Stimulated activated CD4-positive, alpha-beta T cell treated with anti-CD3 and anti-CD28 coated beads, Interleukin-15, amount 100 ng/mL, for 24 hours (primary cell): ENCODE measurements at places on chromosomes 16 and 17.

- DNase-seq = no peak
These were observed 37.1 kb upstream of the MYLK3 start for GRCh38 chr16:46785076-46785845.

DNA sequence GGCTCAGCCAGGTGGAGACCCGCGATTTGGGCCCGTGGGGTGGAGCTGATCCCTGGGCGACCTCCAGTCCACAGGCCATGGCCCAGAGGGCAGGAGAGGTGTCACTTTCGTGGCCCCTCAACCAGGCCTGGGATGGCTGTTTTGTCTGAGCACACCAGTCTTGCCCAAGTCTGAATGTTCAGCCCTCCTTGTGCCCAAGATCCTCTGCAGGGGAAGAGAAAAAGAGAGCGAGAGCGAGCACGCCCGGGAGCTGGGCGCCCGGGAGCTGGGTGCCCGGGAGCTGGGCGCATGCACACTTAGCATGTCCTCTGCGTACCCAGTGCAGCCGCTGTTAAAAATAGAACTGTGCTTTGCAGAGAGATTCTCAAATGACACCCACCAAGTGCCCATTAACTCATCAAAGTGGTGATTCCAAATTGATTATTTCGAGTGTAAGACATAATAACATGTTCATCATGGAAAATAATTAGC lies 403.3 kb upstream of the TNRC6C start:
- DNase-seq = no peak

GRCh38 chr17:510226-510917 lies 157.8 kb upstream of the RPH3AL start:
- DNase-seq = no peak

DNA sequence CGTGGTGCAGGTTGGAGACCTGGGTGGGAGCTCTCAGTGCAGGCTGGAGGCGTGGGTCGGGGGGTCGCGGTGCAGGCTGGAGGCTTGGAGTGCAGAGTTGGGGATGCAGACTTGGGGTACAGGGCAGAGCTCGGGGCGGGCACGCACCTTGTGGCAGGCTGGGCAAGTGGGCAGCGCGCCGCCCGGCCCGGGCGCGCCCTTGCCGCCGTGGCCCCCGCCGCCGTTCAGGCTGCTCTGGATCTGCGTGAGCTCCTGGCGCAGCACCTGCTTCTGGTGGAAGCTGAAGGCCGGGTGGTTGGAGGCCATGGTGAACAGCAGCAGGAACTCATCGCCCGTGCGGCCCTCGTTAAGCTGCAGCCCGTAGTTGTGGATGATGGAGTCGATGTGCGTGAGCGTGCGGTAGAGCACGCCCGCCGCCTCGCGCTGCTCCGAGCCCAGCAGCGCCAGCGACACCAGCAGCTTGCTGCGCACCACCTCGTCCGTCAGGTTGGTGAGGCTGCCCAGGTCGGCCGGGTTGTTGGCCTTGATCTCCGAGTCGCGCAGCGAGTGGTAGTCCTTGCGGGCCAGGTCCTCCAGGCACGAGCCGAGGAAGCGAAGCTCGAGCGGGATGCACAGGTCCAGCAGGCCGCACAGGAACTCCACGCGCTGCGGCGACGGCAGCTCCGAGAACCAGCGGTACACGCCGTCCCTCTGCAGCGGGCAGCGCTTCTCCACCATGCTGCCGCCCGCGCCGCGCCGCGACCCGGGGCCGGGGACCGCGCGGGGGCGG lies 1.1 kb downstream of the ZCCHC14 start:
- peak; percentile 43 for DNase-seq

GRCh38 chr17:39916918-39917317 lies 1.5 kb downstream of the GSDMB start:
- DNase-seq = no peak

- no peak for DNase-seq
These were observed 188.0 kb upstream of the TNRC6C start for GRCh38 chr17:77770331-77771105.

DNA sequence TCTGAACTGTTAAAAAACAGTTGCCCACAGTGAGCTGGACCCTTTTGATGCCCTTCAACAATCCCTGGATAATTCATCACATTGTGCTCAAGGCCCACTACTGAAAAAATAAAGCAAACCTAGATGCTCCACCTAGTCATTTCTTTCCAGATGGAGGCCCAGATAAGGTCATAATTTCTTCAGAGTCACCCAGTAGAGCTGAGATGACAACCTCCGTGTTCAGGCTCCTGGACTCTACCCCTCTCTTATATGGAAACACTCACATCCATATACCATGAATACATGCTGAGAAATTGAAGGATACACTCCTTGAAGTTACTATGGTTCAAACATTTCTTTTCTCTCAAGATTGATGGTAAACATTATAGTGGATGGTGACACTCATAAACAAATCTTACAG lies 2.7 kb upstream of the ABCA3 start:
- DNase-seq = no peak

DNA sequence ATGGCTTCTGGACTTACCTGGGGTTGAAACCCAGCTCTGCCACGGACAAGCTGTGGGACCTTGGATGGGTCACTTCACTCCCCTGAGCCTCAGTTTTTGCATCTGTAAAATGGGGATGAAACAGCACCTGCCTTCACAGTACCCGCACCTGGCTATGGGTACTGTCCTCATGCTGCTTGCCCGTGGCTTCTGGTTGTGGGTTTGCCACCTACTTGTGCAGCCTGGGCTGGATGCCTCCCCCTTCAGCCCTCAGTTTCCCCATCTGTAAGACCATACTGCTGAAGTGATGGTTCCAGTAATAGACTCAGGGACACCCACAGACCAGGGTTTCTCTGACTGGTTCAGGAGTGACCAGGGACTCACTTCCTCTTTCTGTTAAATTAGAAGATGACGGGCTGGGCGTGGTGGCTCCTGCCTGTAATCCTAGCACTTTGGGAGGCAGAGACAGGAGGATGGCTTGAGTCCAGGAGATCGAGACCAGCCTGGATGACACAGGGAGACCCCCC lies 9.4 kb downstream of the GLIS2 start:
- DNase-seq = peak; percentile 1

- DNase-seq = no peak
These were observed 4.4 kb upstream of the PVALEF start for GRCh38 chr17:81160747-81161453.

GRCh38 chr16:69890892-69891282 lies 60.2 kb upstream of the CLEC18A start:
- no peak for DNase-seq

GRCh38 chr17:80826955-80827645 lies 164.5 kb upstream of the CHMP6 start:
- peak; percentile 53 for DNase-seq

GRCh38 chr17:11467639-11468038 lies 130.6 kb upstream of the DNAH9 start:
- no peak for DNase-seq

DNA sequence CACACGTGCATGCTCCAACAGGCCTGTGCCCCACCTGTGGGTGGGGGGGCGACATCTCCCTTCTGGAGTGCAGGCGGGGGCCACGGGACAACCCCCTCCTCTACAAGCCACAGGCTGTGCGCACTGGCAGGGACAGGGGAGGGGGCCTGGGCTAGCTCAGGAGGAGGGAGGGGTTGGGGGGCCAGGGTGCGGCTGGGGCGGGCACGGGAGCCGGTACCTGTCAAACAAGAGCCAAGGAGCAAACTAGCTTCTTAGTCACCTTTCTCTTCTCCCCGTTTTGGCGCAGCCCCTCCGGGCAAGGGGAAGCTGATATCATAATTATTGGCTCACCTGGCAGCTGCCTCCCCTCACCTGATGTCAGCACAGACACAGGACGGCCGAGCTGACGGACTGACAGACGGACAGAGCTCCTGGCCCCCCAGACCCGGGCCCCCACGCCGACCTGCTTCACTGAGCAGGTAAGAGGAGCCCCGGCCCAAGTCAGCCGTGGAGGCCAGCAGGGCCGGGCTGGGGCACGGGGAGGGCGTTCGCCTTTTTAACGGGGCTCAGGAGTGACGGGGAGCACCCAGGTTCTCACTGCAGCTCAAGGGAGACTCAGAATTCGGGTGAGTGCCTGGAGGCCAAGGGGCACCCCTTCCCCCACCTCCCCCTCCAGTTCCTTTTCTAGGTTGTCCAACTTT lies at the start of gene FOXN1:
FOXN1 (plus strand) TSS at position 363 of the 680 bp plus-strand sequence. CDS start 17,622 bp downstream, outside the sequence.
- no peak for DNase-seq

- no peak for DNase-seq
These were observed 6.4 kb downstream of the SCNN1G start for GRCh38 chr16:23188911-23189310.

- no peak for DNase-seq
These were observed 72.4 kb downstream of the NOG start for GRCh38 chr17:56665864-56666263.

DNA sequence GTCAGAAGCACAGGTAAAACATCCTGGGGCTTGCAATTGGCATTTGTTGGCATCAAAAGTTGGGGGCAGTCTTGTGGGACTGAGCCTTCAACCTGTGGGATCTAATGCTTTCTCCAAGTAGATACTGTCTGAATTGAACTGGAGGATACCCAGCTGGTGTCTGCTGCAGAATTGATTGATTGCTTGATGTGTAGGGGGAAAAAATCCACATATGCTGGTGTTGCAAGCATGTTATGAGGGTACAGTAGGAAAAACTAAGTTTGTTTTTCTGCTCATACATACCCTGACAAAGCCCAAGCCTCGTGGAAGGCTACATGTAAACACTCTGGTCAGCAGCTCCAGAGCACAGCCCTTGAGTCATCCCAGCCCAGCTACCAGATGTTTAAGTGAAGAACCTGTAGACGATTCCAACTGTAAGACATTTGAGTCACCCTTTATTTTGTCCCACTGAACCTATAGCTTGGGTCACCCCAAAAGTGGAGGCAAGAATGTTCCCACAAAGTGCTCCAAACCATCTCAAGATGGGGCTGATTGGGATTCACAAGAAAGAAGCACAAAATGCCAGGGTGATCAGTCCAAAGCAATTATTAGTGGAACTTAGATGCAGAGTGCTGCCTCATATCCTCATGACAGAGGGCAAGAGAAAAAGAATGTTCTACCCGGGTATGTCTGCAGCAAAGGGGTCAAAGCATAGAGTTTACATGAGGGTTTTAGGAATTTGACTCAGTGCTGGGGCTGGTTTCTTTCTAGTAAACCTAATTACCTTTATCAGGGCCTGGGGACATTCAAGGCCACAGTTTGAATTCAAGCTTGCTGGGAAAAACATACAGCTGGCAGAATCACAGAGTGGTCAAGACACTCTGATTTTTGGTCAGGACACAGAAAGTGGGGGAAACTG lies 9.6 kb upstream of the APPBP2 start:
- no peak for DNase-seq

DNA sequence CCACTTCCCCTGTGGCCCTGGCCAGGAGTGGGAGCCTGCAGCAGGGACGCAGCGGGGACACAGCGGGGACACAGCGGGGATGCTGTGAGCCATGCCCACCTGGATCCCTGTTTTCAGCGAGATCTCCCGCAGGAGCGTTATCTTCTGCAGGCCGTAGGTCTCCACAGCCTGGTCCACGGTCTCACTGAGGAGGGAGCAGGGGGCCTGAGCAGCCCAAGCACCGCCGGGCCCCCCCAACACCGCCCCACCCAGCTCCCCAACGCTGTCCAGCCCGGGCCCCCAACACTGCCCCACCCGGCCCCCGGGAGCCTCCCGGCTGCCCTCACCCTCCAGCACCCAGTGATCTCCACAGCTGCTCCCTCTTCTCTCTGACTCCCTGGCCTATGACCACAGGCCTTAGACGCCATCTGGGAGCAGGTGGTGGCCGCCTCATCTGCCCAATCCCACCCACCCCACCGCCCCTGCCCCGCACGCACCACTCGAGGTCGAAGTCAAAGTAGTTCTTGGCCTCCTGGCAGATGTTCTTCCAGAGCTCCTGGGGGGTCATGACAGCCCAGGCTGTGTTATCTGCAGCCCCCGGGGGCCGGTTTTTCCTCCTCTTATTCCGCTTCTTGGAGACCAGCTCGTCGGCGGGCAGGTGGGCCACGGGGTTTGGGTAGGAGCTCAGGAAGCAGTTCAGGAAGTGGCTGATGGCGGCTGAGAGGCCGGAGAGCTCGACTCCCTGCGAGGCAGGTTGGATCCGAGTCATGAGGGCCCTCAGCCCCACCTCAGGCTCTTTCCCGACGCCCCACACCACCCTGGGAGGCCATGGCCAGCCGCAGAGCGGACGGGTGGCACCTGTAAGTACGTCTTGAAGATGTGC lies 17.0 kb downstream of the CLUH start:
- DNase-seq = no peak

- no peak for DNase-seq
These were observed 2.9 kb downstream of the TNS4 start for GRCh38 chr17:40498281-40499084.

- DNase-seq = no peak
These were observed 258.6 kb downstream of the IRX3 start for GRCh38 chr16:54027995-54028394.

DNA sequence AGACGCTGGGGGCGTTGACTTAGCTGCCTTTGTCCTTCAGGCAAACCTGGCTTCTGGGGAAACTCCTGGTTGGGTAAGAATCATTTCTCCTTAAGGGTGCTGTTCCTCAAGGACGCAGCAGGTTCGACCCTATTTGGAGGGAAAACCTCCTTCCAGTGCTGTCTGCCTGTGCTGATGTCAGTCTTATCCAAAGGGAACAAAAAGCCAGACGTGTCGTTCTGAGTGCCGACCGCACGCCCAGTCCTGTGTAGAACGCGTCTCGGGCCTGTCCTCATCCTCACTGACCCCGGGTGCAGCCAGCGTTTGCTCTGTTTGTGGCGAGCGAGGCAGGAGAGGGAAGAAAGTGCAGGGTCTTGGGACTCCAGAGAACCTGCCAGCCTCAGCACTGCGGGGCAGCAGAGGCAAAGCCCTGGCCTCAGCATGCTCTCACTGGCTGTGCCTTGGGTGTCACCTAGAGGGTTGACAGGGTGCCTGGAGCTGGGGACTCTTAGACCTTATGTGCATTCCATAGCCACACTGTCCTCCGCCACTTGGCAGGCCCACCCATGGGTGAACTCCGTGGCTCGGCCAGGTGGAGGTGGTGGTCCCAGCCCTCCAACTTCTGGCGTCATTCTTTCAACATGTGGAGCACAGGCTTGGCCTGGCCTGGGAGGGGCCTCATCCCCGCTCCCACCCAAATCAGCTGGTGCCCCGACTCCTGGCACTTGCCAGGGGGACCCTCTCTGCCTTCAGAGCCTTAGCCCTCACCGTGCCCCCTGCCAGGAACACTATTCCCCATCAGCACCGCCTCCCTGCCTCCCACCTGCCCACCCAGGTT lies 6.0 kb downstream of the SNN start:
- no peak for DNase-seq

- DNase-seq = no peak
These were observed 38.2 kb upstream of the SBK1 start for GRCh38 chr16:28254158-28254557.

DNA sequence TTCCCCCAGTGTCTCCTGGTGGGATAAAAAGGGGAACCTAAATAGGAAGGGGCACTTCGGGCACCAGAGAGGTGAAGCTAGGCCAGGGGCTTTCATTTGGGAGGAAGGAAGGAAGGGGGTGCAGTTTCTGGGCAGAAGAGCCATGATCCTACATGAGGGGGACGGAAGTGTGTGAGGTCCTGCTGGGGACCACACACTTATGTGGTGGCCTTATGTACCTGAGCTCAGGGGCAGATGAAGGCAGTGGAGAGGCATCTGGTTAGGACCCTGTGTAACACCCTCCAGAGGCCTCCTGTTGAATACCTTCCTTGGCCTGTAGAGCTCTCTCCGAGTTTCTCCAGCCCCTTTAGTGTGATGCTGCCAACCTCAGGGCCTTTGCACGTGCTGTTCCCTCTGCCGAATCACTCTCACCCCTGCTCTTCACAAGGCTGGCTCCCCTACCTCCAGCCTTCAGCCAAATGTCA lies 21.2 kb downstream of the IGFBP4 start:
- DNase-seq = no peak

GRCh38 chr17:79951361-79952264 lies 84.1 kb downstream of the TBC1D16 start:
- no peak for DNase-seq

- DNase-seq = peak; percentile 62
These were observed 65.8 kb upstream of the RPH3AL start for GRCh38 chr17:418421-418751.
